ENCODE measurements at places on chromosomes 3 and 15.

DNA sequence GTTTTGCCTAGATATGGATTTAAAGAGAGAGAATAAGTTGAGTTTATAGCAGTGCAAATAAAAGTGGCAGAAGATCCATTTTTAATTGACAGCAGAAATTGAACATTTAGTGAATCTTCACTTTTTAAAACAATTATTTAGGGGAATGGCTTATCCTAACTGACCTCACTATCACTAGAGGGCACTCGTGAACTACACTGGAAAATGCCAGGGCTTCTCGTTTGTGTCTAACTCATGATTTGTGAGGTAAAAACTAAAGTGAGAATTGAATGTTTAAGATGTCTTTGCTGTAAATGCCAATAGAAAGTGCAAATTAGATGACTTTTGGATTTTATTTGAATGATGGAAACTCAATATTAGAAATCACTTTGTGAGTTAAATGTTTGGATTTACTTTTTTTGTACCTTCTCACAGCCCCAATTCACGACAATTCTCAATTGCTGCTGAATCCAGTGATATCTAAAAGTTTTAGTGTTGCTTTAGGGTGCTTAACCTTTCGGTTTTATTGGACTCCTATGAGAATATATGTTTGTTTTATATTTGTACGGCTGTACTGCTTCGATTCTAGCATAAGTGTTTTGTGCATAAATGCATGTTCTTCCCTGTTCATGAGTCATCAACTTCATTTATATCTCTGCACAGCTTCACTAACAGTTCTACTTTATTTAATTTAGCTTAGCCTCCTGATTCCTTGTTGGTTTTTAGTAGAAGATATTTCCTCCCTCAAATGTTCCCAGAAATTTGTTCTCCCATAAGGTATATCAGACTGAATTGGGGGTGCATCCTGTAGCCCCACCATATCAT is 462.1 kb downstream of the MFSD1 start:
- no peak for DNase-seq

- no peak for DNase-seq
Observed at GRCh38 chr15:49989498-49989897, 129.5 kb downstream of the ATP8B4 start.

DNA sequence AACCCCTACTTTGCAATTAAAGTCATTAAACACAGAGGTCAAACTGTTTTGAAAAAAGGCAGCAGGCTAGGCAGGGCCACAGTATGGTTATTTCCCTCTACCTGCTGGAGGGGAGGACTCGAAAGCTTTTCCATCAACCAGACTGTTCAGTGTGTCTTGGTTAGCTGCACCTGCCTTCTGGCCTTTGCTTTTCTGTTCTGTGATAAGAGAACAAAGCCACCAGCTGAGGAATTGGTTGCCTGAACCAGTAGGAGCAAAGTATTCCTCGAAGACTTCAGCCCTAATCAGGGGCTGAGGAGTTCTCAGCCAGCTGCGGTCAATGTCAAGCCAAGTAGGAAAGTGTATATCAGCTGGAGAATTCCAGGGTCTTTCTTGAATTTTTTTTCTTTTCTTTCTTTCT is 132.5 kb downstream of the SOX2 start:
- DNase-seq, result no peak

DNA sequence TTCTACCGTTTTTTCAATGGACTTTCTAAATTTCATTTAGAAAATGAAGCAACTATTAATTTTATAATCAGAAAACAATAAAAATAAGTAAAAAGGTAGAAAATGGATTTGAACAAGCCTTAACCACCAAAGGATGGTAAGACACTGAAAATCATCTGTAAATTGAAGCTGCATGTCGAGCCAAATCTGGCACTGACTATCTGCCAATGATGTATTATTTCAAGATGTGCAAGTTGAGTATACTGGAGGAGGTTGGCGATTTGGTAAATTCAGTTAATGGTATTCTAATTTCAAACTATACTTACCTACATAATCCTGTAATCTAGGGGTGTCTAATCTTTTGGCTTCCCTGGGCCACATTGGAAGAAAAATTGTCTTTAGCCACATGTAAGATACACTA is 93.5 kb downstream of the FMN1 start:
- DNase-seq, result no peak

- no peak for DNase-seq
Observed at GRCh38 chr15:62835351-62835750, 207.2 kb upstream of the TPM1 start.

- DNase-seq, result no peak
Observed at GRCh38 chr3:176584413-176585176, 612.7 kb downstream of the TBL1XR1 start.

DNA sequence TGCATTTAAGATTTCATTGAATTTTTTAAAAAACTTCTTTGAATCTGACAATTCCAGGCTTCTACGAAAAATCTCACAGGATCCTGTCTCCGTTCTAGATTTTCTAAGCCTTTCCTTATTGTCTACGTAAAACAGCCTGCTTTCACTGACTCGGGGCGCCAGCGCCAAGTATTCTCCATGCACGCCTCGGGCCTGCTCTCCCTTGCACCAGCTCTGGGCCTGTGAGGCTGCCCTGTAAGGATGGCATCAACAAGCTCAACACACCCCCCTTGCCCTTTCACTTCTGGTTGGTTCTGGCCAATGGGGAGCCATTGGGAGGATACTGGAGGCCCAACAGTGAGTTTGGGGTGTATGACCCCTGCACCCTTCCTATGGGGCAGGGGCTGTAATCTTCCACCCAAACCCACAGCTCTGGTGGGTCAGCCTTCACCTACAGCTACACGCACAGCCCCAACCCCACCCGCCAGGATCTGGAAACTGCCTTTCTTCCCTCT is 47.8 kb downstream of the SLC41A3 start:
- no peak for DNase-seq

GRCh38 chr3:50154840-50155490 is at the start of gene SEMA3F:
Gene SEMA3F, plus strand, starts transcription at chr3:50155324. Its CDS starts 4,299 bp downstream, at chr3:50159623.
- peak; percentile 37 for DNase-seq

DNA sequence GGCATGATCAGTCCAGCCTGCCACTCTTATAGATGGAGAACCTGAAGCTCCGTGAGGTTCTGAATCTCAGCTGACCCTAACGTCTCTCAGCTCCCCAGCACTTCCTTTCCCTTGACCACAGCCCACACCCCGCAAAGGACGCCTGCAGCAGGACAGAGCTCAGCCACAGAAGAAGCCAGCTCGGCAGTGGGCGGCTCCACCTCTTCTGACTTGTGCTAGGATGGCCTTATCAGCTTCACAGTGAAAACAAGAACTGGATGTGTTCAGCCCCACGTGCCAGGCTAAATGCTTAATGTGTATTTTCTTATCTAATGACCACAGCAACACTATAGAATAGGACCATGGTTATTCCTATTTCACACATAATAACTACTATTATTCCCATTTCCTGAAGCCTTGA is 127.6 kb downstream of the ARNT2 start:
- DNase-seq, result no peak

GRCh38 chr3:175486255-175486654 is 627.1 kb downstream of the NAALADL2 start:
- DNase-seq, result no peak

GRCh38 chr15:92885224-92886041 is 14.7 kb upstream of the CHD2 start:
- no peak for DNase-seq

DNA sequence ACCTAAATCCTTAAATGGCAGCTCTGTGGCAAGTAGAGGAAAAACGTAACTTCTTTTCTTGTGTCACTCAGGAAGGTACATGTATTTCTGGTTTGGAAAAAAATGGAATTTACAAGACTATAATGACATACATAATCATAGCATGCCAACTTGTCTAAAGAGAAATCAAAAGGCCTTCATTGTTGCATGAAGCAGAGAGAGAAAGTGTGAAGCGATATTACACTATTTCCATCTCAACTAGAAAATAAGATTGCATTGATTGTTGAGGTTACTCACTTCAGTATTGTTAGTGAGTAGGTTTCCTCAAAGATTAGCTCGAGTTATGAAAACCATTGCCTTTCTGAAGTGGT is 67.2 kb upstream of the GCSAM start:
- DNase-seq, result no peak

GRCh38 chr3:57221883-57222282 is 5.6 kb upstream of the APPL1 start:
- no peak for DNase-seq

- no peak for DNase-seq
Observed at GRCh38 chr3:165837058-165837525, at the start of gene BCHE. Gene BCHE, minus strand, starts transcription at chr3:165837423. Its CDS starts 6,390 bp downstream, at chr3:165831033.

GRCh38 chr3:115428841-115429240 is 194.5 kb upstream of the GAP43 start:
- no peak for DNase-seq

- DNase-seq, result no peak
Observed at GRCh38 chr15:92811148-92811913, 88.8 kb upstream of the CHD2 start.

DNA sequence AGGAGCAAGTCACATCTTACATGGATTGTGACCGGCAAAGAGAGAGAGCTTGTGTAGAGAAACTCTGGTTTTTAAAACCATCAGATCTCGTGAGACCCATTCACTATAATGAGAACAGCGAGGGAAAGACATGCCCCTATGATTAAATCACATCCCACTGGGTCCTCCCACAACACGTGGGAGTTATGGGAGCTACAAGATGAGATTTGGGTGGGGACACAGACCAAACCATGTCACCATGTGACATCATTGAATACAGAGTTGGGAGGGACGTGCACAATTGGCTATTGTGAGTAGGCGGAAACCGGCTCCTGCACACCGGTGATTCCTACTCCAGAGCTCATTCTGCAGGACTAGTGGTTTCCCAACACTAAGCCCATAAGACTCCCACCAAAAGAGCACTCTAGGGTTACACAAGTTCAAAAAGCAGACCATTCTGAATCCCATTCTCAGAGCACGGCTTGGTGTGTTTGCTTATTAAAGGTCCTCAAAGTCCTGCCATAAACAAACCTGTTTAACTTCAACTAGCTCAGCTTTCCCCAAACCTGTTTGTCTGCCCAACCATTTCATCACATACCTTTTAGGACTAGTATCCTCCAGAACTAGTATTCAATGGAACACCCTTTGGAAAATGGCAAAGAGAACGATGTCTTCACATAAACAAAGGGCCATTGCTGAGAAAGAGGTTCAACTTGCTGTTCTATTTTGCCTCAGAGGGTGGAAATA is 167.6 kb downstream of the TLE3 start:
- DNase-seq, result no peak

- DNase-seq, result no peak
Observed at GRCh38 chr3:25542492-25543039, 114.5 kb downstream of the RARB start.

GRCh38 chr3:128321418-128321817 is 145.3 kb downstream of the DNAJB8 start:
- no peak for DNase-seq

DNA sequence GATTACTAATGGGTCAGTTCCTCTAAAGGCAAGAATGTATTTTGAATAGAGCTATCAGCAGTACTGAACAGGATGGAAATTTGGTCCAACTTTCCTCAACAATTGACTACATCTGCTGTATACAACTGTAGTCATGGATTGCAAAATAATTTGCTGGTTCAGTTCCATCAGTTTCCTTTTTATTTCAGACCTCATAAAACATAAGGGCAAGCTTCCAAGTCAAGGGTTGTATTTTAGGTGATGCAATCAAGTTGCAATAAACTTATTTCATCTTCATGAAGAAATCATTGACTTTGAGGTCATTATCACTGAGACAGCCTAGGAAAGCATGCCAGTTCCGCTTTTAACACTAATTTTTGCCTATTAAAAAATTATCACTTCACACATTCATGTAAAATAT is 90.4 kb upstream of the TSEN2 start:
- no peak for DNase-seq

- no peak for DNase-seq
Observed at GRCh38 chr3:135456108-135456790, 509.3 kb upstream of the PPP2R3A start.

DNA sequence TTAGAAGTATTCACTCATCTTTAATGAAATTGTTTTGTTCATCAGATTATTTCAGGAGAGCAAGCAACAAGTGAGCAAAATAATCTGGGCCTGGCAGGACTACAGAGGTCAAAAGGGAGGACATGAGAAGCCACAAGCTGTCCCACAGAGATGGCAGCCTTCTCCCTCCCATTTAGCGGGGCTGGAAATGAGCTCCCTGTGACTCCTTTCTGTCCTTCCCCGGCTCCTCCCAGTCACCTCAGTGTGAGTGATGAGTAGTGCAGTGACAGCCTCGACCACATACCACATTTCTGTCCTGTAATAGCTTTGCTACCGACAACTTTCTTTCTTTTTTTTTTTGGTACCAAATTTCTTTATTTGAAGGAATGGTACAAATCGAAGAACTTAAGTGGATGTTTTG is 38.0 kb downstream of the RAB7A start:
- DNase-seq, result peak; percentile 12

DNA sequence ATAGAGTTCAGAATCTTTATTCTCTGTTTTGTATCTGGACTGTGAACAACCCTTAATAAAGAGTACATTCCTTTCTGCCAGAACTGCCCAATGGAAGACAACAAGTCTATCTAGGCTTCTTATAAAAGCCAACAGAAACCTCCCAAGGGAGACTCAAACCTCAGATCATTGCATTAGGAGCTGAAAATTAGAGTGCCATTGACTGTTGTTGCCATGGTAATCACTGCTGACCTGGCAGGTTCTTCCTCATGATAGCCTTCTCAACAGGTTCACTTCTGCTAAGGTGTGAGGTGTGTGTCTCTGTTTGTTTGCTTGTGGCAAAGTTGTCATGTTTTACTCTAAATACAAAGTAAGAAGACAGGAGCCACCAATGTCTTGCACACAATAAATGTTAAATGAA is 79.2 kb downstream of the TMEM108 start:
- DNase-seq, result no peak

- no peak for DNase-seq
Observed at GRCh38 chr15:60000113-60000823, 3.8 kb upstream of the FOXB1 start.

Data from stimulated activated CD4-positive, alpha-beta T cell treated with anti-CD3 and anti-CD28 coated beads, Interleukin-4, amount 100 ng/mL, for 48 hours (primary cell).